ENCODE measurements at places on chromosomes 1 and 21. TPM values are rescaled to one million over a fixed set of nuclear protein-coding genes. Genes with fewer than 3 reads are reported as not detected.

Gene TMEM125
- total RNA-seq = not detected

Gene MRPS15
- total RNA-seq = 83.1 TPM

Gene ZNF697
- 1.4 TPM for total RNA-seq

Gene TTC24
- total RNA-seq = not detected

Gene TMPRSS15
- not detected for total RNA-seq

Gene HHAT
- 2.2 TPM for total RNA-seq

Gene RHBG
- total RNA-seq = not detected

Gene LCE2D
- not detected for total RNA-seq

Gene RNU1-4
- not detected for total RNA-seq

Gene LDLRAD2
- 0.02 TPM for total RNA-seq

Gene COL24A1
- 0.02 TPM for total RNA-seq

Gene RGS4
- total RNA-seq = not detected

Gene LHX8
- 0.83 TPM for total RNA-seq

Gene TDRD10
- total RNA-seq = 0.14 TPM

Gene PTPRC
- not detected for total RNA-seq

Gene UTS2
- total RNA-seq = not detected

Gene LYPD8
- total RNA-seq = 0.12 TPM

Gene KIAA1614
- total RNA-seq = 1.2 TPM

Gene RNU1-1
- not detected for total RNA-seq

Gene KRTAP10-11
- not detected for total RNA-seq

Gene VWA5B1
- total RNA-seq = not detected

Gene OBSCN
- total RNA-seq = 3.8 TPM

Gene LCK
- 0.07 TPM for total RNA-seq

Gene CFHR5
- total RNA-seq = not detected

Gene HSD11B1
- total RNA-seq = 0.60 TPM

Gene LEFTY1
- 0.61 TPM for total RNA-seq

Gene AIRE
- total RNA-seq = not detected

Gene CLDN8
- not detected for total RNA-seq

Gene TAF1A
- total RNA-seq = 9.0 TPM

Gene FMO1
- not detected for total RNA-seq

Gene KANK4
- 0.40 TPM for total RNA-seq

Gene HECTD3
- total RNA-seq = 19.2 TPM

Gene DHDDS
- total RNA-seq = 22.8 TPM

Gene LENEP
- total RNA-seq = not detected

Gene ZC3H12A
- total RNA-seq = 45.0 TPM

Gene YARS1
- total RNA-seq = 63.9 TPM

Gene SPRR2E
- total RNA-seq = not detected

Gene HCN3
- total RNA-seq = 5.7 TPM

Gene HSF2BP
- total RNA-seq = 2.2 TPM

Gene POU3F1
- total RNA-seq = 0.05 TPM

Gene MACF1
- 34.9 TPM for total RNA-seq

Gene GUCA2B
- total RNA-seq = not detected

Gene TMPRSS2
- total RNA-seq = 0.08 TPM

Gene TESK2
- total RNA-seq = 0.29 TPM

Gene RAD54L
- 10.4 TPM for total RNA-seq

All from A549 treated with dexamethasone at 1 μM for 4 hours (cell line).